ENCODE measurements at places on chromosomes 3 and 15.

- no peak for DNase-seq
Measured at GRCh38 chr15:99427668-99428361, 138.0 kb upstream of the MEF2A start.

- no peak for DNase-seq
Measured at GRCh38 chr3:72190050-72190449, 405.1 kb upstream of the PROK2 start.

DNA sequence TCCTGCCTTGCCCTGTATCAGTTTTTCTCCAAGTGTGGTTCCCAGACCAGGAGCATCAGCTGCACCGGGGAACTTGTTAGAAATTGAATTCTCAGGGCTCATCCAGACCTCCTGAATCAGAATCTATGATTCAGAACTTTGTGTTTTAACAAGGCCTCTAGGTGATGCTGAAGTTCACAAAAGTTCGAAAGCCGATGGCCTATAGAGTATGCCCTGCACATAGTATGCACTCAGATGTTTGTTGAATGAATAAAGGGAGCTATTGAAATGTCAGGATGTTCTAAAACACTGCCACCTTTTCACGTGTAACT lies 664 bp upstream of the LARP6 start:
- no peak for DNase-seq

- DNase-seq, result no peak
Measured at GRCh38 chr15:28105224-28105791, 6.2 kb upstream of the OCA2 start.

GRCh38 chr15:98324341-98324970 lies 323.9 kb upstream of the IGF1R start:
- DNase-seq, result no peak

DNA sequence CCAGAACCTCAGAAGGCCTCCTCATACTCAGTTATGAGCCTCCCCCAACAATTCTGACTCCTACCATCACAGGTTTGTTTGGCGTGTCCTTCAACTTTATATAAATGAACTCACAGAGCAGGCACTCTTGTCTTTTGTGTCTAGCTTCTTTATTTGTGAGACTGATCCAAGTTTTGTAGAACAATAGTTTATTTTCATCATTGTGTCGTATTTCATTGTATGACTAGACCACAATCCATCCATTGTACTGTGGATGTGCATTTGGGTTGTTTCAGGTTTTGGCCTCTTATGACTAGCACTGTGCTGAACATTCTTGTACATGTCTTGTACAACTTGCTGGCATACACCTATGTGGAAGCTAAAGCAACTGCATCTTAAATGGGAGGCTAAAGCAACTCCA lies 292.8 kb upstream of the LYSMD4 start:
- no peak for DNase-seq

DNA sequence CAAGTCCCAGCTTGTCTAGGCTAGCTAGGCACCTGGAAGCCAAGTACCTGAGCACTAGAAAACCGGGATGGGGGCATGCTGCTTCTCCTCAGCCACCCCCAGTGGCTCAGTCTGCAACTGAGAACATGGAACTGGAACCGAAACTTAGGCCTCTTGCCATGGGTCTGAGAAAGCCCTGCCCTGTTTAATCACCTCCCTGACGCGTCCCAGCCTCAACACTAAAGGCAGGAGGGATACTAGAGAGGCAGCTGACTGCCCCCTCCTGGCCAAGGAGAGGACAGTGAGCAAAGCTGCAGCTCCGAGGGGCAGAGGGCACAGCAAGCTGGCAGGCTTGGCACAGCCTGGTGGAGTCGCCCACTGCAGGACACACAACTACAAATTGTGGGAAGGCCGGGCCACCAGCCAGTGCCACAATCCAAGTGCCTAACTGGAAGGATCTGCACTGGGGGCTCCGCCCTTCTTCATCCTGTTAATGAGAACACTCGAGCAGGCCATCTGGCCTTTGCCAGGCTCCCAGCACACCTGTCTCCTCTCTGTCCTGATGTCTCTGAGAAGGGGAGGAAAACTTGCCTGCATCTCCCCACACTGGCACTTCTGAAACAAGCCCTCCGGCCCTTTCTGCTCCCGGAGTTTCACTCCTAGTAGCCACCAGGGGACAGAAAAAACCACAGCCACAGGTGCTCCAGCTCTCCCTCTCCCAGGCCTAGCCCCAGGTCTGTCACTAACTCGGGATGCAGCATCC lies 53.7 kb downstream of the BDH1 start:
- DNase-seq, result no peak

DNA sequence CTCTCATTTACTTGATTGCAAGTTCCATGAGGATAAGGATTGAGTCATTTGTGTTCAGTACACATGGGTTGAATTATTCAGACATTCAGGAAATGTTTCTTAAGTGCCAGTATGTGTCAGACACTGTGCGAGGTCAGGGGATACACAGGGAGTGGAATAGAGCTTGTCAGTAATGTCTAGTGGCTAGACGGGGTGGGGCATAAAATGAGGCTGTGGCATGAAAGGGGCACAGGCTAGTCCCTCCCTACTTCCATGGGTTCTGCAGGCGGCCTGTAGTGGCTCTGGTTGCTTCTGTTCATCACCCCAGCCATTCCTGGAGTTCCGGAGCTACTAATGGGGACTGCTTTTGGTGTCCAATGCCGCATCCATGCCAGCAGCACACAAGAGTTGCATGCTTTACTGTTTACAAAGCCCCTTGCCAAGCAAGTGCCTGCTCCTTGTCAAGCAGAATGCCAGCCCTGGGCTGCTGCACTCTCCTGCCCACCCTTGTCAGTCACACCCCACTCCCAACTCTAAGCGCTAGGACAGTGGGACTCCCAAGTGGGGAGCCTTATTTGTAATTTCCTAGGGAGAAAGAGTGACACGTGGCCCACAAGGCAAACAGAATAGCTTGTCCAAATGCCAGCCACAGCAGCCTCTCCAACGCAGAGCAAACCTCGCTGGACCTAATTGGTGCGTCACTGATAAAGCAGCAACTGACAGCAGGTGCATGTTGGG lies 70.8 kb downstream of the RAB11A start:
- DNase-seq, result no peak

GRCh38 chr15:63462088-63462487 lies 42.3 kb upstream of the USP3 start:
- DNase-seq, result no peak

- DNase-seq, result no peak
Measured at GRCh38 chr15:33807665-33808064, 160.6 kb upstream of the CHRM5 start.

- no peak for DNase-seq
Measured at GRCh38 chr3:140420621-140421357, 257.1 kb upstream of the TRIM42 start.

GRCh38 chr15:25441111-25441510 lies 2.3 kb upstream of the UBE3A start:
- DNase-seq, result no peak

GRCh38 chr15:20358779-20359414 lies 182.7 kb downstream of the GOLGA6L6 start:
- no peak for DNase-seq

DNA sequence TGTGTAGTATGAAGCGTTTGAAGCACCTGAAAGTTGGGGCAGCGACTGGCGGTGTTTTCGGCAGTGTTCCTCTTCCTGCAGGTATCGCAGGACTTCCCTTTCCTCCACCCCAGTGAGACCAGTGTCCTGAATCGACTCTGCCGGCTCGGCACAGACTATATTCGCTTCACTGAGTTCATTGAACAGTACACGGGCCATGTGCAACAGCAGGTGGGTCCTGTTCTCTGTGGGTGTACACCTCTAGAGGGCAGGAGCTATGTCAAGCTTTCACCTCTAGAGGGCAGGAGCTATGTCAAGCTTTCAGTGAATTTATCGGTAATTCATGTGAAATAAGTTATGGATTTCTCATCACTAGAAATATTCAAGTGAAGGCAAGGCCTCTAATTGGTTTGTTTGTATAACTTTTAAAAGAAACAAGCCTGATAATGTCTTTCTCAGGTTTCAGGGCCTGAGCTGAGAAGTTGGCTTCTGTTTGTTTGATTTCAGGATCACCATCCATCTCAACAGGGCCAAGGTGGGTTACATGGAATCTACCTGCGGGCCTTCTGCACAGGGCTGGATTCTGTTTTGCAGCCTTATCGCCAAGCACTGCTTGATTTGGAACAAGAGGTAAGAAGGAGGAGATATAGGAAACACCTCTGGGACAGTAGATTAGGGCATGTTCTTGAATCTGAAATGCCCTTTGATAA lies 5.3 kb downstream of the TUBGCP4 start:
- peak; percentile 14 for DNase-seq

DNA sequence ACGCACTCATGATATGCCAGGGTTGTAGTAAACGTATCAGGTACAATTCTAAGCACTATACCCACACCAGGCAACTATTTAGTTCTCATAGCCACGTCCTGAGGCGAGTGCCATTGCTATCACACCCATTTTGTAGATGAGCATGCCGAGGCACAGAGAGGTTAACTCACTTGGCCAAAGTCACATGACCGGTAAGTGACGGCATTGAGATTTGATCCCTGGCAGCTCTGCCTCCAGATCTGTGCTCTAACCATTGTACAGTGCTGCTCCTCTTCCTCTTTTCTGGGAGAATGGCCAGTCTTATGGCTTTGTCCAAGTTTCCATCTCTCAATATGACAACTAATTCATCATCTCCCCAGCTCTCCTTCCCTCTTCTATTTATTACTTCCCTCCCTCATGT lies 18.9 kb upstream of the ATP2B2 start:
- no peak for DNase-seq

DNA sequence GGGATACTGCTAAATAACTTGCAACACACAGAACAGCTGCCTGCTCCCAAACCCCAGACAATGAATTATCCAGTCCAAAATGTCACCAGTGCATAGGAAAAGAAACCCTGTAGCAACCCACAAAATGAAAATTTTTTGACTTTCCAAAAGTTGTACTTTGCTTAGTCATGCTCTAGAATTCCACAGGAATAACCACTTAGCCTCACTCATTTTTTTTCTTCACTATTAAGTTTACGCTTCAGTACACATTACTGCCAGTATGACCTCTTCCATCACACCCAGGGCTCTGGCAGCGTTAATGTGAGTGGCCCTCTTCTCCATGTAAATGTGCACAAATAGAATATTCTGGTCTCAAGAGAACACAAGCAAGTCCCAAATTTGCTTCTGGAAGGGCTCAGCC lies 259.8 kb downstream of the MAGI1 start:
- no peak for DNase-seq

GRCh38 chr3:113055201-113055600 lies 64.4 kb downstream of the GTPBP8 start:
- no peak for DNase-seq

DNA sequence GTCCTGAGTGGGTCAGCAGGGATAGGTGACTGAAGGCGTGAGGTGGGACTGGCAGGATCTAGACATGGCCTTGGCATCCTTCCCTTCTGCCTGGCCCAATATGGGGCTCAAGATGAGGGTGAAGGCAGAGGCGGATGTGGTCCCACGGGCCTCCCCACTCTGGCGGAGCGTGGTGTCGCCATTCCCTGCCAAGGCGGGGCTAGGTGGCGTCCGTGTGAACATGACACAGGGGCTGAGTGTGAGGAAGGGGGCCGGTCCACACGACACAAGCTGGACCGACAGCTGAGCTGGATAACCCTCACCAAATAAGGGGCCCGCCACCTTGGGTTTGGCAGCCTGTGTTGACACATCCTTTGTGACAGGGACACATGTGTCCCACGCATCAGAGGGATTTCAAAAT lies 43.1 kb downstream of the ZNF710 start:
- no peak for DNase-seq

DNA sequence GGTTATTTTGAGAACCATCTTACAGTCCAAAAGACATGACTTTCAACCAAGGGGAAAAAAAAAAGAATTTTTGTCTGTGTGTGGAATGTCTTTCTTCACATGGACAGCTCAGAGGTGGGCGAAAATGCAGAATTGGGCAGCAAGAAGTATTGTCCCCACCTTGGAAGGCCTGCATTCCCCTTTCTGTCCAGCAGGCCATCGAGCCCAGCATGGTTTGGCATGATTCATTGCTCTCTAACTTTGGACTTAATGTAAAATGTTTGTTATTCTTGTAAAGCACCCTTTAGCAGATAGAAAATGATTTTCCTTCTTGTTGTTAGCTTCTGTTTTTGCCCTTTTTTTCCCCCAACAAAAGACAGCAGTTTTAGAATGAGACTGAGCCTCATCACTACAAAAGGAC lies 12.4 kb downstream of the MYO1E start:
- no peak for DNase-seq

DNA sequence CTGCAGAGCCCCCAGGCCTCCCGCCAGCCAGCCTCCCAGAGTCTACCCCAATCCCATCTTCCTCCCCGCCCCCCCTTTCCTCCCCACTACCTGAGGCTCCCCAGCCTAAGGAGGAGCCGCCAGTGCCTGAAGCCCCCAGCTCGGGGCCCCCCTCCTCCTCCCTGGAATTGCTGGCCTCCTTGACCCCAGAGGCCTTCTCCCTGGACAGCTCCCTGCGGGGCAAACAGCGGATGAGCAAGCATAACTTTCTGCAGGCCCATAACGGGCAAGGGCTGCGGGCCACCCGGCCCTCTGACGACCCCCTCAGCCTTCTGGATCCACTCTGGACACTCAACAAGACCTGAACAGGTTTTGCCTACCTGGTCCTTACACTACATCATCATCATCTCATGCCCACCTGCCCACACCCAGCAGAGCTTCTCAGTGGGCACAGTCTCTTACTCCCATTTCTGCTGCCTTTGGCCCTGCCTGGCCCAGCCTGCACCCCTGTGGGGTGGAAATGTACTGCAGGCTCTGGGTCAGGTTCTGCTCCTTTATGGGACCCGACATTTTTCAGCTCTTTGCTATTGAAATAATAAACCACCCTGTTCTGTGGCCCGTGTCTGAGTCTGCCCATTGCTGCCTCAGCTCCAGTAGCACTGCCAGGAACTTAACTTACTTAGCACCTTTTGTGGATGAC lies 32.2 kb downstream of the PTPN23 start:
- DNase-seq, result no peak

DNA sequence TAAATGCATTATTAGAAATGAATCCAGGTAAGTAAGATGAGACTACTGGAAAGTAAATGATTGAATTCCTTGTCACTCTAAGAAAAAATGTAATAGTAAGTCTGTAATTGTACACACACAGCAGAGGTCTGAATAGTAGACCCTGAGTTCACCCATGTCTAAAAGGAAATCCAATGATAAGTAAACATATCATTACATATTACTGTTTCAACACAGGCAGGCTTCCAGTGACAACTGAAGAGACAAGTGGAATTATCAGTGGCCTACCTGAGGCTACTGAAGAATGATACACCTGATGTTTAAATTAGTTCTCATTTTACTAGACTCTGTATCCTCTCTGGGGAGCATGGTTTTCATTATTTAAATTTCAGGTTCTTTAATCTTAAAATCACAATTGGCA lies 6.2 kb upstream of the CCNL1 start:
- DNase-seq, result no peak

DNA sequence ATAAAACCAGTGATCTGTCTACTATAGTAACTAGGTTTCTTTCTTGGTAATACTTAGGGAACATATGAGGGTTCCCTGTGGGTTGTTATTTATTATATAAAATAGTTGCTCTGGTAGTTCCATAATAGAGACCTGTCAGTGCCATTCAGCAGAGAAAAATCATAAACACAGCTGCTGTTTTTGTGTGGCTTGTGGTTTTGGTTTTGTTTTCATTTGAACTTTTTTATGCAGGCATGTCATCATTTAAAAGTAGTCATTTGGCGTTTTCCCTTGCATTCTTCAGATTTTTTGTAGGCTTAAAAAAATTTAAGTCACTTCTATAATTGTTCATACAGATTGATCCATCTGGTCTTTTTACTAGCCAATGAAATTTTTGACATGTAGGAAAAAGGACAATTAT lies 47.9 kb downstream of the PIK3CA start:
- DNase-seq, result peak; percentile 59
